ENCODE measurements at places on chromosomes 1 and 21.

- DNase-seq: peak; percentile 66
Observed at GRCh38 chr1:114126261-114127095, 27.2 kb downstream of the SYT6 start.

- DNase-seq: no peak
Observed at GRCh38 chr1:20903437-20903836, 116.3 kb upstream of the HP1BP3 start.

- DNase-seq: no peak
Observed at GRCh38 chr1:232440325-232441035, 189.5 kb downstream of the SIPA1L2 start.

- no peak for DNase-seq
Observed at GRCh38 chr1:165703648-165704047, 5.3 kb upstream of the ALDH9A1 start.

DNA sequence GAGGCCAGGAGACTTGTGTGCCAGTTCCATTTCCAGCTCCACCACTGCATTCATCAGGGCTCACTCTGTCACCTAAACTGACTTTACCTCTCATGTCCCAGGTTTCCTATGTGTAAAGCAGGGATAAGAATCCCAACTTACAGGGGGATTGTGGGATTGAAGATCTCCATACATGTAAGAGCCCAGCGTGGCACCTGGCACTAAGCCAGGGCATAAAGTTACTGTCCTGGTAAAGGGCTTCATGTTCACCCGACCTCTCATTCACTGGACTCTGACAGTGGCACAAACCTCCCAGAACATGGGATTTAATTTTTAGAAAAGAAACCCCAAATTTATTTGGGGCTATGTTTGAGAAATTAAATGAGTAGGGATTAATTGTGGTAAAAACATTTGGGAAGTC, 8.9 kb upstream of the IGFN1 start:
- DNase-seq: no peak

DNA sequence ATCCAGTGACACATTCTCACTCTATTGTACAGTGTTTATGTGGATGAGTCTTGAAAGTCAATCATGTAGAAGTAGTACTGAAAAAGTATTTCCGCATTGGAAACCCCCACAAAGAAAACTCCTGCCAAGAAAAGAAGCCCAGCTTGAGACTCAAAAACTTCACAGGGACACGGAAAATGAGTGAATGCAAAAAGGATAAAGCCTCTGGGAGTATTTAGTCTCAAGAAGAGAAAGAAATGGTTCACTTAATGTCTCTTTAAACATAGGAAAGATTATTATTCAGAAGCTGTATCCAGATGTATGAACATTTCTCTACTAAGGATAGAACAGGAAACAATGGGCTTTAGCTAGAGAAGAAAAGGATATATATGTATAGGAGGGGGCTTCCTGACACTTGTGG, 304.5 kb downstream of the BARHL2 start:
- DNase-seq: peak; percentile 23

- DNase-seq: no peak
Observed at GRCh38 chr1:29563571-29563970, 327.2 kb downstream of the PTPRU start.

Data from globus pallidus (tissue), 1 donor.